ENCODE measurements at places on chromosomes 5 and 9.

DNA sequence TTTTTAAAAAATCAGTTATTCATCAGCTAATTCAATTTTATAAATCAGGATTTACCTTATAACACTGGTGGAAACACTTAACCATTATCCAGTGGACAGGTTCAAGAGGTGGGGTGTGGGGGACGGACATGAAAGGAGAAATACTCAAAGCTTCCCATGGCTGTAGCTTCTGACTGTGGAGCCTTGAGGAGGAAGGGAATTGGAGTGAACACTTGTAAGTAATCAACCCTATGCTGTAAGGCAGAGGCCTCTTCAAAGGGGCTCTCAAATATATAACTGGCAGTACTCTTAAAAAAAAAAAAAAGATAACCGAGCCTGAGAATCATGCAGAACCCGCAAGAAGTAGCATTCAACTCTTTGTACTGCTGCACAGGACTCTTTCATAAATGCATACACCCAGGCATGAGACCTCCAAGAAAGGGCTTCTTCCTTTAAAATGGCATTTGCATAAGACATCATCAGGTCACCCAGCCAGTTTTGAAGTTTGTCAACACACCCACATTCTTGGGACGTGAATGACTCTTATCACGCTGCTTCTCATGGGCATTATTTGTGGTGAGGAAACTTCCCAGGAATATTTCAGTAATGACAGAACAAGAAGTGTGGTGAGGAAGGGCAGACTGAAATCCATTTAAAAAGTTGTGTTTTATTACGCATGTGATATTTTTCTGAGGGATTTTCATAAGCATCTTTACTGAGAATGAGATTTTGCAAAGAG, 8.1 kb downstream of the OSMR start:
- DNase-seq = no peak

DNA sequence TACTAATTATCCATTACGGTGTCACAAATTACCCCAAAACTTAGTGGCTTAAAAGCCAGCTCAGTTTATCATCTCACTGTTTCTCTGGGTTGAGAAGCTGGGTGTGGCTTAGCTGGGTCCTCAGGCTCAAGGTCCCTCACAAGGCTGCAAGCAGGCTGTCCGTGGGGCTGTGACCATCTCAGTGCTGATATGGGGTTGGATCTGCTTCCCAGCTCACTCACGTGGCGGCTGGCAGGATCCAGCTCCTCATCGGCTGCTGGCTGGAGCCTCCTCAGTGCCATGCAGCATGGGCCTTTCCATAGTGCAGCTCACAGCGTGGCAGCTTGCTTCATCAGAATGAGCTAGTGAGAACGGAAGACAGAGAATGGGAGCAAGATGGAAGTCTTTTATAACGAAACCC, 128.5 kb upstream of the CPEB4 start:
- DNase-seq = no peak

DNA sequence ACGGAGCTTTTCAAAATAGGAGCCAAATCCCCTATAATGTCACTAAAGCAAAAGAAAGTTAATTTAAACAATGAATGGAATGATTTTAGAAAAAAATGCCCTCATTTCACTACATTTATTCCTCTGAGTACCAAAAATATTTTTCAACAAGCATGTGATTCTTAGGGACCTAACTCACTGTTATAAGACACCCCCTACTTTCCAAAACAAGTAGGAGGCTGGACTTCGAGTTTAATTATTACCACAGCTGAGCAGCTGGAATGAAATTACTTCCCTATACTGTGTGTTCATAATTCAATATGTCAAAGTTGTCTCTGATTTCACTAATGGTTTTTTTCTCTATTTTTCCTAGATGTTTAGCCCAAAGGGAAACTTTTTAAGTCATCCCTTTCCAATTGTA, 61.6 kb downstream of the SAXO1 start:
- DNase-seq = no peak

GRCh38 chr5:8615142-8615858, 746.4 kb downstream of the MTRR start:
- DNase-seq = no peak

GRCh38 chr9:137955586-137955985, 78.0 kb downstream of the CACNA1B start:
- no peak for DNase-seq

DNA sequence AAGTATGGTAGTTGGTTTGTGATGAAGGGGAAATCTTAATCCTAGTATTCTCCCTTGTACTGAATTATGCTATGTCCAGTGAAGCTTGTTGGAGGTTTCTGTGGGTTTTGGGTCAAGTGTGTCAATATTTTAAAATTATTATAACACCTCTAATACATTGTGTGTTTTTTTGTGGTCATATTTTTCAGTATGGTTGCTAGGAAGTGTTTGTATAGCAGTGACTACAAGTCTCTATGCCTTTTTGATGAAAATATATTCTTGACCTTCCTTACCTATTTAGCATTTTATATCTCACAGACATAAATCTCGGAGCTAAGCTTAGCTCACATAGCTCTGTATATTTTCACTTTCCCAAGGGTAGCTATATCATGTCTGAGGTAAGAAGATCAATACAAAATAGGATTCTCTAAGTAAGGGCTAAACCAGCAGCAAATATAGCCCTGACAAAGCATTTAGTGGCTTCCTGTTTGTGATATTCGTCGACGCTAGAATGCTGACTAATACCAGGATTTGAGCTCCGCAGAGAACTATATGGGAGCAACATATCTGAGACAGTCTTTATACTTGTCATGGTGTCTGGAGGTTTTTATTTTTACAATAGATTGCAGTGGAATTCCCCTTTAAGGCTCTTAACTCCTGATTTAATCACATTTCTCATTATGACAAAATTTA, 82.3 kb downstream of the MACIR start:
- no peak for DNase-seq

GRCh38 chr5:94508461-94509148, 109.8 kb downstream of the KIAA0825 start:
- no peak for DNase-seq

- DNase-seq = peak; percentile 75
Measured at GRCh38 chr5:32076699-32077695, 97.1 kb downstream of the GOLPH3 start.

- no peak for DNase-seq
Measured at GRCh38 chr5:59051951-59052350, 469.1 kb downstream of the RAB3C start.

DNA sequence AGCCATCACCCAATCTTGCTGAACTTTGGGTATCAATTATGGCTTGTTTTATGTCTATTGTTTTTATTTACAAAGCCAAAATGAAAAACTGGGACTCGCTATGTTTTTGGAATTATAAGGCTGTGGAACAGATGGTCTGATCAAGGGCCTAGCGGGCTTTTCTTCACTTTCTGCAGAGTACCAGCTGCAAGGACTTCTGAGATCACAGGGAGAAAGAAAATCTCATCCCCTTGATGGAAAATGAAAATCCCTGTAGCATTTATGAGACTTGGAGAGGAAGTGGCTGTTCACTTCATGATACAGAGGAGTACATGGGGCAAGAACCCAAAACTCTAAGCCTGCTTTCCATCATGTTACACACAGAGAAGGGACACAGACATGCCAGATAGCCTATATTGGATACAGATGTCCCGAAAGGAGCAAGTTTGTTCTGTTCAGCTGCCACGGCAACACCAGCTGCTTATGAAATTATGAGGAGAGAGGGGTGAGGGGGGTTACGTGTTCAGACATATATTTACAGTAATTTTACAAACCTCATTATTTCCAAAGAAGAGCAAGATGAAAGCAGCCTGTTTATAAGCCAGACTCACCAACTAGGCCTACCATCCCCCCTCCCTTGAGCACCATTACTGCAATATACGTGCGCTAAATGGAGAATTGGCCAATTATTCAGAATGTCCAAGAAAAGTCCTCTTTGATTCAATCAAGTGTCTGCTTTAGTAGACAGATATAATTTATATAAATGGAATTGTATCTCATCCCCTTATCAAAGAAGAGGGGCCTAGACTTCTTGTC, 220.0 kb downstream of the MARCHF11 start:
- peak; percentile 69 for DNase-seq

- peak; percentile 21 for DNase-seq
Measured at GRCh38 chr9:100505564-100506159, 32.7 kb downstream of the TMEFF1 start.

Data from femur (tissue), 1 donor.